ENCODE measurements at places on chromosomes 4 and X.

- no peak for DNase-seq
- no peak overlapping the region for H3K4me3 ChIP-seq
- H3K27ac ChIP-seq: no peak overlapping the region
- no peaks in the 10 kb centered on the region for H3K36me3 ChIP-seq
Observed at GRCh38 chrX:145861818-145862217, 44.2 kb downstream of the SLITRK2 start.

DNA sequence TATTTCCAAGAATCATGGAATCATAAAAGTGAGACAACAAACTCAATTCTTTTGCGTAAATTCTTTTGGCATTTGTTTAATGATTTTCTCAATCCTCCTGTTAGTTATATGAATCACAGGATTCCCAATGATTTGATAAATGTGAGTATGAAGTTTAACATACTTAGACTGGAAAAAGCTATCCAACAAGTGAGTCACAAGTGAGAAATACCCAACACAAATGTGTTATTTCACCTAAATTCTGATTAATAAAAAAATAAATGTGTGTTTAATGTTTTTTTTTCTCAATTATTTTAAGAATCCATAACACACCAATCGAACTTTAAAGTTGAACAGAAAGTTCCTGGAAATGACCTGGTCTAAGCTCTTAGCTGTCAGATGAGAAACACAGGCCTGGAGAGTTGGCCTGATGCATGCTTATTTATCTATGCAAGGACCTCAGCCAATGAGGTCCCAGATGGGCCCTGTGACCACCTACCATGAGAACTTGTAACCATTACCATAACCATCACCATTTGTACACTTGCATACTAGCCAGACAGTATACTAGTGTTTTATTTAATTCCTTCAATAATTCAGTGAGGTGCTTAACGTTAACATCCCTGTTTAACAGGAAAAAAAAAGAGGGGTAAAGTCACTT lies 386.7 kb downstream of the SPRY1 start:
- H3K4me3 ChIP-seq: no peak overlapping the region
- no peaks in the 10 kb centered on the region for H3K36me3 ChIP-seq
- H3K4me1 ChIP-seq: no peaks in the 10 kb centered on the region
- H3K27ac ChIP-seq: no peak overlapping the region
- DNase-seq: no peak

GRCh38 chr4:140643571-140644055 lies 74.9 kb upstream of the UCP1 start:
- peaks cover 88% of the 10 kb centered on the region for H3K36me3 ChIP-seq
- H3K4me3 ChIP-seq: no peak overlapping the region
- H3K27me3 ChIP-seq: no peaks in the 10 kb centered on the region
- H3K27ac ChIP-seq: no peak overlapping the region
- no peak for DNase-seq
- H3K4me1 ChIP-seq: no peaks in the 10 kb centered on the region

GRCh38 chr4:114758066-114758465 lies 159.5 kb downstream of the UGT8 start:
- H3K27me3 ChIP-seq: no peaks in the 10 kb centered on the region
- no peak overlapping the region for H3K27ac ChIP-seq
- DNase-seq: no peak
- no peaks in the 10 kb centered on the region for H3K4me1 ChIP-seq

DNA sequence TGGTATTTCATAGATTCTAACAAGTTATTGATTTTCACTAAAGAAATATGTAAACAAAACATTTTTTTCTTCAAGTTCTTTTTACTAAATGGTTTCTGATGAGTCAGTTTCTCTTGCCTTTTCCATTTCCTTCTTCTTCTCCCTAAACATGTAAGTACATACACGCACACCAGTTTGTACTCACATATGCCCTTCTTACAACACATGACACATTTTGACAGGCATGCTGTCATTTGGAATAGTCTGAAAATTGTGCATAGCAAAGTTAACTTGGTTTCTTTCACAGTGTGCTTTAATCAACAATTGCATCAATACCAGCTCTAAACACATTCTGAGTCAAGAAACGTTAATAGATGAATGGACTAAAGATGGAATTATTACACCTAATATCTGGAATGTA lies 35.1 kb downstream of the PRSS12 start:
- no peak overlapping the region for H3K27ac ChIP-seq
- no peak overlapping the region for H3K4me3 ChIP-seq
- no peaks in the 10 kb centered on the region for H3K4me1 ChIP-seq

DNA sequence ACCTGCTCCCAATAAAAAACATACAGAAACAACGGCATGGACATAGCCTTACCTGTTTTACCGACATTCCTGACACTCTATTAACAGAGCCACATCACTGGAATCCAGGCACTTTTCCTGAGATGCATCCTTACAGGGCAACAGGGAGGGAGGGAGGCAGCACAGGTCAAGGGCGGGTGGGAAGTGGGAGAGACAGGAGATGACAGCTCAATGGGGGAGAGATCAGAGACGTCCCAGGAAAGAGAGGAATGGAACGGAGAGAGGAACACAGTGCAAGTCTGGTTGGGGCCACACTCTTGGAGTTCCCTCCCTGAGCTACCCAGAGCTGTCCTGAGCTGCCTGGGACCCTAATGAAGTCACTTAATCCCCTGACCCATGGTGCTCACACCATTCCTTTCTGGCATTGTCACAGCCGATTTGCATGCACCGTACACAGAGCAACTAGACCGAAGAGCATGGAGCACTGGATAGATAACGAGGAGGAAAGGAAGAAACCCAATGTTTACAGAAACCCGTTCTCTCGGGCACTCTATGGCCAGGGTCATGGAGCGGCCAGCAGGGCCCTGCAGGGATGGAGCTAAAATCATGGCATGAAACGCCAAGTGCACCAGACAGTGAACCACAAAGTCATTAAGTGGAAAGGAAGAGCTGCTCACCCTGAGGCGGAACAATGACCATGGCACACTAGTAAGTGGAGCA lies 93.1 kb downstream of the NSUN7 start:
- H3K4me3 ChIP-seq: no peak overlapping the region
- H3K4me1 ChIP-seq: peaks cover 35% of the 10 kb centered on the region
- DNase-seq: no peak
- no peaks in the 10 kb centered on the region for H3K27me3 ChIP-seq
- H3K36me3 ChIP-seq: no peaks in the 10 kb centered on the region

GRCh38 chr4:136935871-136936270 lies 596.4 kb downstream of the PCDH18 start:
- no peaks in the 10 kb centered on the region for H3K36me3 ChIP-seq
- no peaks in the 10 kb centered on the region for H3K4me1 ChIP-seq
- H3K4me3 ChIP-seq: no peak overlapping the region
- no peak overlapping the region for H3K27ac ChIP-seq
- DNase-seq: no peak

- no peaks in the 10 kb centered on the region for H3K27me3 ChIP-seq
- no peak for DNase-seq
- no peaks in the 10 kb centered on the region for H3K36me3 ChIP-seq
- peaks cover 46% of the 10 kb centered on the region for H3K4me1 ChIP-seq
- H3K27ac ChIP-seq: peak overlapping the region; percentile 87
Observed at GRCh38 chr4:105060628-105061027, 86.0 kb upstream of the TET2 start.

- no peaks in the 10 kb centered on the region for H3K27me3 ChIP-seq
- peaks cover 5% of the 10 kb centered on the region for H3K36me3 ChIP-seq
- H3K4me3 ChIP-seq: no peak overlapping the region
- peaks cover 4% of the 10 kb centered on the region for H3K4me1 ChIP-seq
Observed at GRCh38 chrX:331151-331824, 12.7 kb upstream of the GTPBP6 start.

DNA sequence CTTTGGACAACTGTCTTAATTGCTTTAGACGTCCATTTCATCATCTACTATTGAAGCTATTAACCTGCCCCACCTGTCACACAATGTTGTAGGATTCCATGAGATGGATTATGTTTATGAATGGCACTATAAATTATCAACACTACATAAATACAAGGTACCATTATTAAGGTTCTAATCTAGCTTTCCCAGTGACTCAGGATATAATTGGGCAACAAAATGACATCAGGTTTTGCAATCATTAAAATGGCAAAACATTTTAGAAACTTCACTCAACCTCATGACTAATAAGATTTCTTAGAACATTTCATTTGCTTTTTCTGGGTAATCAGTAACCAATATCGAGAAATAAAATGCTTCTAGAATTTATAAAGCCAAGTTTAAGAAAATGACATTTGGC lies 9.2 kb downstream of the HOPX start:
- H3K36me3 ChIP-seq: no peaks in the 10 kb centered on the region
- H3K4me1 ChIP-seq: no peaks in the 10 kb centered on the region

DNA sequence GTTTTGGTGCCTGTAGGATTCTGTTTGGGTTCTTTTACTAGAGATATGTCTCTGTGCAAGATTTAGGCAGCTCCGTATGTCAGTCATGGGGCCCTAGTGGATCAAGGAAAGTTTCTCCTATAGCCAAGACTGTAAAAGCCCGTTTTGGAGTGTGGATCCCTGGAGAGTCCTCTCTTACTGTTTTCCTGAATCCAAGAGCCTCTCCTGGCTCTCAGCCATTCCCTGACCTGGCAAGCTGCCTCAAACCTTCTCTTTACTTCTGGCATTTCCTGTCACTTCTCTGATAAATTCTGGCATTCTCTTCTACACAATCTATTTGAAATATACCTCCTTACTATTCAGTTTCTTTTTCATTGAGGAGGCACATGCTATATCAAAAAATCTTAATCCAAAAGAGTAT lies 41.4 kb downstream of the DCAF12L2 start:
- H3K27ac ChIP-seq: no peak overlapping the region
- no peaks in the 10 kb centered on the region for H3K4me1 ChIP-seq
- H3K27me3 ChIP-seq: no peaks in the 10 kb centered on the region
- no peak for DNase-seq
- no peaks in the 10 kb centered on the region for H3K36me3 ChIP-seq

- H3K27ac ChIP-seq: peak overlapping the region; percentile 53
- H3K27me3 ChIP-seq: no peaks in the 10 kb centered on the region
- H3K4me1 ChIP-seq: peaks cover 45% of the 10 kb centered on the region
- no peak for DNase-seq
- H3K36me3 ChIP-seq: no peaks in the 10 kb centered on the region
Observed at GRCh38 chrX:13022926-13023325, 21.5 kb downstream of the FAM9C start.

DNA sequence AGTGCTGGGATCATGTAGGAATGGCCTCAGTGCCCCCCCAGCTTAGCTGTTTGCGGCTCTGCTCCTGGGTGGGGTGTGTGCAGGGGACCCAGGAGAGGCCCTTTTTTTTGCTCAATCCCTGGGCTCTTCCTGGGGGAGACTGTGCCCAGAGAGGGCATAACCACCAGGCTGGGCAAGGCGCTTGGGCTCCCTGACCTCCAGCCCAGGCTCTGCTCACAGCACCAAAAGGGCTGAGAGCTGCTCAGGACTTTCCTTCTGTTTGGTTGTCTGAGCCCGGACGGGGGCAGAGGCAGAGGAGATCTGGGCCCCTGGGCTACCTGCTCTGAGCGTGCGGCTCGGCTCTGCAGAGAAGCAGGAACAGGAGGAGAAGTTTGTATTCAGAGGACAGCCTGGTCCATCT lies 64.7 kb downstream of the PSAPL1 start:
- DNase-seq: no peak
- no peak overlapping the region for H3K4me3 ChIP-seq
- H3K36me3 ChIP-seq: no peaks in the 10 kb centered on the region

DNA sequence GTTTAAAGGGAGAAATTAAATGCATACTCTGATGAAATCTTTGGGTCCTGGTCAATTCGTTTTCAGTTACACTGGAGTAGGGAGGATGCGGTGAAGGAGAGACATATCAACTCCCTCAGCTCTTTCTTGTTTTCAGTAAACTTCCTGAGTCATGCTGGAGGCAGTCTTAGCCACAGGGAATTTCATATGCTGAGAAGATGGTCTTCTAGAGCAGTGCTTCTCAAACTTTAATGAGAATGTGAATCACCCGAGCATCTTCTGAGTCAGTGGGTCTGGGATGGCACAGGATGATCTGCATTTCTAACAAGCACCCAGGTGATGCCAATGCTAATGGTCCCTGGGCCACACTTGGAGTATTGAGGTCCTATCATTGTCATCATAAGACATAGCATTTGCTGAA lies 214.5 kb downstream of the KIT start:
- H3K27me3 ChIP-seq: peaks cover 2% of the 10 kb centered on the region
- no peak for DNase-seq
- H3K36me3 ChIP-seq: no peaks in the 10 kb centered on the region
- no peak overlapping the region for H3K27ac ChIP-seq

DNA sequence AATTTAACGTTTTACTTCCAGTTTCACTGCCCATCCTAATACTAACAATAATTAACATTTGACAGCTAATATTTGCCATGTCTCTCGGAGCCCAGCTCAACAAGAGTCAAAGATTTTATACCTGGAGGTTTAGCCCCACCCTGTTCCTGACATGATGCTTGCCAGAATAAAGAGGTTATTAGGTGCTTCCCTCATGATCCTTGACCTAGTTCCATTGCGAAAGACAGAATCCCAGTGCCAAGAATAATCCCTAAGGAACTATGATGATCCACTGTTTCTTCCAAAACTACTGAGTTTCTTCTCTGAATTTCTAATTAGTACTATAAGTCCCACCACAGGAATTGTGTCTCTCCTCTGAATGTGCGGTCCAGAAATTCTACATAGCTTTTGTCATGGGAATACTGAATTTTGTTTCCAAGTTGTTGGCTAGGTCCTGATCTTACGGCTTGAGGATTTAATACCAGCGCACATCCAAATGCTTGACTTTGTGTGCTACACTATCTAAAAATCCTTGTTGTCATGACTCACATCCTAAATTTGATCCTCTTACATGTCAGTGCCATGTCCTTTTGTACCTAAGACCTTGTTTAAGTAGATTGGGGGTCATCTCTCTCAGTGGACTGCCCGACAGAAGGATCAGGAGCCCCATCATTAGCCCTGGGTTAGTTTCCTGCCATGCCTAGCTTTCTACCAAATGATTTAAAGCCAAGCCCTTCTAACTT lies 23.1 kb downstream of the ANTXR2 start:
- no peak for DNase-seq
- no peaks in the 10 kb centered on the region for H3K27me3 ChIP-seq
- peaks cover 66% of the 10 kb centered on the region for H3K36me3 ChIP-seq
- peaks cover 2% of the 10 kb centered on the region for H3K4me1 ChIP-seq

DNA sequence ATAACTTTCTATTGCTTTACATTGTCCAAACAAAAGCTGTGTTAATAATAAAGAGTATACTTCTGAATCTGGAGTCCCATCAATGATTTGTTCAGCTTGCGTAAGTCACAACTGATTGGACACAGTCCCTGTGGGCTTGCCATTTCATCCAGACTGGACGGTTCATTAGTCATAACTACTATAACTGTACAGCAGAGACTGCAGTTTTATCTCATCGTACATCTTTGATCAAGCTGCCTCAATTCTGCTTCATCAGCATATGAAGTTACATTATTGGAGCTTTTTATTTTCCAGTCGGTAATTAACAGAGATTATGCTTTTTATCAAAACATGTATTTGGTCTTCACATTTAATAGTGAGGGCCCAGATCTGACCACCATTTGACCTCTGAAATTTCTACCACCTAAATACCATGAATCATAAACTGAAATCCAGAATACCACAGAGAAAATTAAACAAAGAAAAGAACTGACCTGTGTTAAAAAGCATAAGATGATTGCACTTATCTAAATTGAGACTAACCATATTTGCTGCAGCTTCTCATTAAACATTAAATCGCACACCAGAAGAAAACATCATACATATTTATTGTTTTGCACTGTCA lies 12.5 kb upstream of the MAB21L2 start:
- peaks cover 21% of the 10 kb centered on the region for H3K36me3 ChIP-seq
- no peak overlapping the region for H3K4me3 ChIP-seq
- DNase-seq: no peak
- no peaks in the 10 kb centered on the region for H3K4me1 ChIP-seq
- H3K27ac ChIP-seq: no peak overlapping the region
- no peaks in the 10 kb centered on the region for H3K27me3 ChIP-seq

Data from activated B cell treated with CpG ODN at 0.5 μM for 24 hours (primary cell).